ENCODE measurements at places on chromosomes 3 and 15.

DNA sequence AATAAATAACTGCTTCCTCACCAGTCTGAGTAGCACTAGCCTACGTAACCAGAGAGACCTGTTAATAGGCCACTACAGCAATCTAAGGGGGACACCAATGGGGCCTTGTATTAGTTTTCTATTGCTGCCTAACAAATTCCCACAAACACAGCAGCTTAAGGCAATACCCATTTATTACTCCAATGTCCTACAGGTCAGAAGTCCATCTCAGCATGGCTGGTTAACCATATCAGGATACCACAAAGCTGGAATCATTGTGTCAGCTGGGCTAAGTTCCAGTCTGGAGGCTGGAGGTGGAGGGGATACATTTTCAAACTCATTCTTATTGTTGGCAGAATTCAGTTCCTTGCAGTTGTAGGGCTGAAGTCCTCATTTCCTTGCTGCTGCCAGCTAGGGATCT, 331.9 kb downstream of the ULK4 start:
- no peak for DNase-seq

- DNase-seq: no peak
Measured at GRCh38 chr3:126180477-126181397, at the start of gene ALDH1L1. TSS of gene ALDH1L1 (minus strand) at chr3:126180586. CDS start at chr3:126160979, 19,607 bp downstream.

- DNase-seq: no peak
Measured at GRCh38 chr3:177744873-177745606, 547.8 kb upstream of the TBL1XR1 start.

GRCh38 chr3:49012441-49013017, 5.3 kb downstream of the WDR6 start:
- DNase-seq: no peak

DNA sequence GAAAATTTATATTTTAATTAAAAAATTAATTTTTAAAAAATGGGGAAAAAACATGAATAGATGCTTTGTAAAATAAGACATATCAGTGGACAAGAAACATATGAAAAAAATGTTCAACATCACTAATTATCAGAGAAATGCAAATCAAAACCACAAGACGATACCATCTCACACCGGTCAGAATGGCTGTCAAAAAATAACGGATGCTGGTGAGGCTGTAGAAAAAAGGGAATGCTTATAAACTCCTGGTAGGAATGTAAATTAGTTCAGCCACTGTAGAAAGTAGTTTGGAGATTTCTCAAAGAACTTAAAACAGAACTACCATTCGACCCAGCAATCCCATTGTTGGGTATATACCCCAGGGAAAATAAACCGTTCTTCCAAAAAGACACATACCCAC, 93.8 kb downstream of the XRN1 start:
- DNase-seq: no peak

GRCh38 chr15:37995461-37996347, 61.3 kb downstream of the TMCO5A start:
- DNase-seq: no peak

- DNase-seq: no peak
Measured at GRCh38 chr15:25670025-25670554, 193.0 kb downstream of the ATP10A start.

GRCh38 chr3:12886106-12886679, 44.8 kb upstream of the RPL32 start:
- DNase-seq: no peak

- DNase-seq: no peak
Measured at GRCh38 chr15:83973816-83974215, 261.8 kb upstream of the GOLGA6L4 start.

GRCh38 chr3:56624725-56625124, 58.3 kb downstream of the TASOR start:
- DNase-seq: no peak

GRCh38 chr3:189143321-189143720, 28.4 kb upstream of the TPRG1 start:
- DNase-seq: no peak

GRCh38 chr3:136330900-136331299, 80.8 kb downstream of the PCCB start:
- no peak for DNase-seq

DNA sequence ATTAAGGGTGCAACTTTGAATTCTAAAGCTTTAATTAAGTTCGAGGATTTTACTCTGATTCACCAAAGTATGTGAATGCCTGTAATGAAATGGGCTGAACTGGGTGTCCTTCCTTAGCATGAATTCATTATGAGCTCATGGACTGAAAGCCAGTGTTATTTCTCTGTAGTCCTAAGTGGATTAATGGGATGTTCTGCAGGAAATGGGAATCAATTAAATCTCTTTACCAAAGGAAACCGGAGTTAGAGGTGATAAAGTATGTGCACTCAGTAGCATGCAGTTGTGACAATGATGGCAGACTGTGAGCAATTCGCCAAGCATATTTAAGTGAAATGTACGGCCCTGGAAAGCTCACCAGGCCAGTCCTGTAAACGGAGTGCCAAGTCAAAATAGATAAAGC, 138.7 kb downstream of the CHL1 start:
- no peak for DNase-seq

DNA sequence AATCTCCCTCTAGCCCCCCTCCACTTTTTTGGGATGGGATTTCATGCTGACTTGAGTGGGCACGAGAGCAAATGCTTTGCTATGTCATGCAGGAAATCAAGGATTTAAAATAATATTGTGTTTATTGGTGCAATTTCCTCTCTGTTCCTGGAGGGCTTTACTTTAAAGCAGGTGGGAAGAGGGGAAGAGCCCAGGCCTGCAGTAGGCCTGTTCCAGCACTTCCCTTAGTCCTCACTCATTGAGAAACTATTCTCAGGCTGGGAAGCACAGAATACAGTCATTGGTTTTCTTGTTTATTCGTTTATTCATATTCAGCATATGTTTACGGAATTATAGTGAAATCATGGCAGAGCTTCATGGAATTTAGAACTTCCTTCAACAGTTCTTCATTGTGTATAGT, 41.7 kb upstream of the SPSB4 start:
- no peak for DNase-seq

DNA sequence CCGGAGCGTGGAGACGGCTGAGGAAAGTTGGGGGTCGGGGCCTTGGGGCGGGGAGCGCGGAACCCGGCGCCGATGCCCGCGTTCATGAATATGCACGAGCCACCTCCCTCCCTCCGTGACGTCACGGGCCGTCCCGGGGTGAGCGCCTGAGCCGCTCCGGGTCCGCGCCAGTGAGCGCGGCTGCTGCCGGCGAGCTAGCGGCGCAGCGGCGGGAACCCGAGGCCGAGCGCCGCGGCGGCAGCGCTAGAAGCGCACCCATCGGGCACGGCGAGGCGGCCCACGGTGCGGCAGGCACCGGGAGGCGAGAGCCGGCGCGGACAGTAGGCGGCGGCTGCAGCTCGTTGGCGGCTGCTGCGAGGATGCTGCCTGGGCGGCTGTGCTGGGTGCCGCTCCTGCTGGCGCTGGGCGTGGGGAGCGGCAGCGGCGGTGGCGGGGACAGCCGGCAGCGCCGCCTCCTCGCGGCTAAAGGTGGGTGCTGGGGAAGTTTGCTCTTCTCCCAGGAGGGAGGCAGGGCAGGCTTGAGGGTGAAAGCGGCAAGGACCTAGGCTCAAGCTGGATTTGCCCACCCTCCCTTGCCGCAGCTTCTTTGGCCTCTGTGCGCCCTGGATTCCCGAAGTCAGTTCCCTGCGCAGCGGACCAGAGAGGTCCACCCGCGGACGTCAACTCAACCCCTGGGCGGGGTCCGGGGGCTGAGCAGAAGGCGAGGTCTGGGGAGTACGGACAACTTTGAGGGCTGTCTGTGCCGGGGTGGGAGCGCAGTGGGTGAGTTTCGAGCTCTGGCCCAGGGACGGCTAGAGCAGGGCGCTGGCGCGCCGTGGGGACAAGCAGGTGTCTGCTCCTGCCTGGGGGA, at the start of gene CLSTN2:
TSS of gene CLSTN2 (plus strand) at position 170 of the 850 bp plus-strand sequence.
- no peak for DNase-seq

DNA sequence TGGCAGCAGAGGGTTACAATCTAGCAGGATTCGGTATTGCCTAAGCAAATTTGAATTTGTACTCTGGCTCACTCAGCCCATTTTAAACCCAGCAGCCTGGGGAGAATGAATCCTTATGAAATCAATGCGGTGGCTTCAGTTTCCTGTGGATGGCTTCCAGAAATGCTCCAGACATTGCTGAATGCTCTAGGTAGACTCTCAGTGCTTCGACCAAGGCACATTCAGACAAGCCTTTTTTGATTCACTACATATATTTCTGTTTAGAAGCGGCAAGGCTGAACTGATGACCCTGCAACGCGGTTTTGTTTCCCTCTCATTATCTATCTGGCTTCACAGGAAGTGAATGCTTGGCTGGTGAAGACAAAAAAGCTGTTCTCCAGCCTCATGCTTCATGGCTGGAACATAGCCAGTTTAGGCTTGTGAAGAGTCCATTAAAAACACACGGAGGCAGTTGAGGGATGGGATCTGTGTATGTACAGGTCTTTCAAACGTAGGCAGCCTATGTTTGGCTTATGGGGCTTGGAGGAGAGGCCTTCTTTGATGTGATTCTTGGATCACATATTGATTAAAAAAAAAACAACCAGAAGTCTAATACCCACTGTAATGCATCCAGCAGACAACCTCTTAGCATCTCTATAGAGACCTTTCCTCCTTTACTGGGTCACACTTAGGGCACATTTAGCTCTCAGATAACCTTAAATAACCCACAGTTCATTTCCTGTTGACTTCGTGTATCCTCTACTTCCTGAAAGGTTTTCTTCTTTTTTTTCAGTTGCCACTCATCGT, 400.2 kb upstream of the TBL1XR1 start:
- DNase-seq: no peak

GRCh38 chr15:72338617-72339321, 18.8 kb upstream of the CELF6 start:
- no peak for DNase-seq
